ENCODE measurements at places on chromosomes 6 and 20.

GRCh38 chr6:72724545-72724944 lies 102.7 kb downstream of the KCNQ5 start:
- DNase-seq = no peak

- no peak for DNase-seq
Observed at GRCh38 chr6:95274686-95275235, 302.6 kb upstream of the MANEA start.

DNA sequence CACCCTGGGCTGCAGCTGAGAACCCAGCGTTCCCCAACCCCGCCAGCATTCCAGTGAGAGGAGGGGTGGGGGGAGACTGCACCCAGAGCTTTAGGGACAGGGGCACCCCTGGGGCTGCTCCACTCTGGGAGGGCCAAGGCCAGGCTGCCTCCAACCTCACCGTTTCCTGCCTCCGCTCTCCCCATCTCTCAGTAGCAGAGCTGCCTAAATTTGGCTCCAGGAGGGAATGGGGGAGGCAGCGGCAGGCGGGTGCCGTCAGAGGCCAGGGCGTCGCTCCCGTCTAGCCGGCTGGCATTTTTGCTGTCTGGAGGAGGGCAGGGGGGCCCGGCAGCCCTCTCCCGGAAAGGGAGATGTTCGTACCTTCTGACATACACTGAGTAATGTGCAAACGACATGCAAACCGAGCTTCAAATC lies 46.6 kb downstream of the NOL4L start:
- no peak for DNase-seq

GRCh38 chr20:6026051-6026450 lies 27.8 kb downstream of the LRRN4 start:
- no peak for DNase-seq

- no peak for DNase-seq
Observed at GRCh38 chr6:95819939-95820338, 195.8 kb upstream of the FUT9 start.

DNA sequence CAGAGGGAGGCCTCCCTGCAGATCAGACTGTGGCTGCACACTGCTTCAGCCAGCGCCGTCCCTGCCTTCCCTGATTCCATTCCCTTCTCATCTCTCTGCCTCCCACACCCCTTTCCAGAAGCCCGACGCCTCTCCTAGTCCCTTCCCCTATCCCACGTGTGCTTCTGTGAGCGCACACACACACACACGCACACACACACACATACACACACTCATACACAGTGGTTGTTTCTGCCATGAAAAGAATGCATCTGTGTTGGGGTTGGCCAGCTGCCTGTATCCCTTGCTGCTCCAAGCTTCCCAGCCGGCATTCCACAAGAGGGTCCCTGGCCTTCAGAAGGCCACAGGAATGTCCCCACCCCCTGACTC lies 51.7 kb downstream of the MOCS1 start:
- DNase-seq = no peak

DNA sequence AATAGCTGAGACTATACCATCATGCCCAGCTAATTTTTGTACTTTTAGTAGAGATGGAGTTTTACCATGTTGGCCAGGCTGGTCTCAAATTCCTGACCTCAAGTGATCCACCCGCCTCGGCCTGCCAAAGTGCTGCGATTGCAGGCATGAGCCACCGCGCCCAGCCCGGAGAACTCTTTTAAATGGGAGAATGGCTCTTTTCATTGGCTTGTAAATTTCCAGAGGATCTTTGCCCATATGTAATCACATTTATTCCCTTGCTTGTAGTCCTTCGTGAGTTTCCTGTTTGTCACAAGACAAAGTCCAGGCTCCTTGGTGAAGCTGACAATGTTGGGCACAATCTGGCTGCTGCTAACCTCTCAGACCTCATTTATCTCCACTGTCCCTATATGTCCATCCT lies 135.1 kb downstream of the CEP57L1 start:
- no peak for DNase-seq

All from DMS79 (cell line).